Activated CD8-positive, alpha-beta T cell treated with anti-CD3 and anti-CD28 coated beads, Interleukin-2, amount 10 ng/mL, durations not matched to agents 7 days and 5 days (primary cell): ENCODE measurements at places on chromosomes 5 and 9. TPM values are rescaled to one million over a fixed set of nuclear protein-coding genes. Genes with fewer than 3 reads are reported as not detected.
A peak's percentile ranks its signal among the peaks of the same experiment; 100 is the strongest.

DNA sequence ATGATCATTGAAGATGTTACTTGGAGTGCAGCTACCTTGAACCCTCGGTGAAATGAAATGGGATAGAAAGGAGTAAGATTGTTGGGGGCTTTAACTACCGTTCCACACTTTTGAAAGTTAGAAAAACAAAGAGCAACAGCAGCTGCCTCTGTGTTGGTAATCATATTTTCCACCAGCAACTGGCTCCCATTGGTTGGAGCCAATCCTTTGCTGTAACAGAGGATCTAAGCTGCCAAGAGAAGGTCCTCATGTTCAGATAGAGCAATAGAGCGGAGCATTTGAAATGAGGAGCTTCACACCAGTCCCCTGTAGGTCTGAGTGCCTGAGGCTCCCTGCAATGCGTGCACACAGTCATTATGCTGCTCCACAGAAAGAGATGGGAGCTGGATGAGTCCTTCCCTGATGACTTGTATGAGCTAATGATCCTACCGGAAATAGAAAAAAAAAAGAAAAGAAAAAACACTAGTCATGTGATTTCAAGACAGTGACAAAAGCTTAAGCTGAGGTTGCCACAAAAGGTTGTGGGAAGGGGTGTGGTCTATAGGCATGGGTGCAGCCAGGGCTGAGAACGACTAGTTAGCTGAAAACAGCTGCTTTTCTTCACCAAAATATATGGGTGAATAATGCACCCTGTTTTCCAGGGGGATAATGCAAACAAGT is 300.7 kb downstream of the MLLT3 start:
- no peaks in the 10 kb centered on the region for H3K27me3 ChIP-seq
- DNase-seq = peak; percentile 87
- peaks cover 69% of the 10 kb centered on the region for H3K36me3 ChIP-seq
- H3K4me1 ChIP-seq = peaks cover 90% of the 10 kb centered on the region

GRCh38 chr5:135359374-135360165 is 39.5 kb downstream of the MACROH2A1 start:
- DNase-seq = no peak
- peaks cover 63% of the 10 kb centered on the region for H3K36me3 ChIP-seq
- peak overlapping the region; percentile 76 for H3K27ac ChIP-seq
- no peaks in the 10 kb centered on the region for H3K27me3 ChIP-seq
- H3K4me3 ChIP-seq = no peak overlapping the region

GRCh38 chr5:108386345-108387061 is 4.6 kb upstream of the FBXL17 start:
- H3K36me3 ChIP-seq = no peaks in the 10 kb centered on the region
- H3K4me3 ChIP-seq = no peak overlapping the region
- H3K27me3 ChIP-seq = no peaks in the 10 kb centered on the region
- peaks cover 12% of the 10 kb centered on the region for H3K4me1 ChIP-seq
- DNase-seq = no peak

DNA sequence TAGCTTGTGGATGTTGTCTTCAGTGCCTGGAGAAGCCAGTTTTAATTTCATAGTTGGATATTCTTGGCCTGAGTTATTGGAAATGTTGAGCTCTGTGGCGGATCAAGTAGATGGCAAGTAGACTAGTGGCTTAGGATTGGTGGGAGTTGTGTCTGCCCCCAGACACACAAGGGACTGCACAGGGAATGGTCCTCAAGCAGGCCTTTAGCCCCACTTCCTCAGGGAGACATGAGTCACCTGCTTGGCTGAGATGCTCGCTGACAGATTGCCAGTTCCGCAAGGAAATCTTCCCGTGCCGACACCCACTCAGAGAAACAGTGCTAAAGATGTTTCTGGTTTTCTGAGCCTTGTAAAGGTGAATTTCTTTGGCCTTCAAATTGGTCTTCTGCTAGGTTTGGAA is 18.8 kb upstream of the CATSPER3 start:
- no peaks in the 10 kb centered on the region for H3K4me1 ChIP-seq
- DNase-seq = no peak
- H3K36me3 ChIP-seq = peaks cover 4% of the 10 kb centered on the region
- no peak overlapping the region for H3K4me3 ChIP-seq
- H3K27me3 ChIP-seq = no peaks in the 10 kb centered on the region
- H3K27ac ChIP-seq = no peak overlapping the region

DNA sequence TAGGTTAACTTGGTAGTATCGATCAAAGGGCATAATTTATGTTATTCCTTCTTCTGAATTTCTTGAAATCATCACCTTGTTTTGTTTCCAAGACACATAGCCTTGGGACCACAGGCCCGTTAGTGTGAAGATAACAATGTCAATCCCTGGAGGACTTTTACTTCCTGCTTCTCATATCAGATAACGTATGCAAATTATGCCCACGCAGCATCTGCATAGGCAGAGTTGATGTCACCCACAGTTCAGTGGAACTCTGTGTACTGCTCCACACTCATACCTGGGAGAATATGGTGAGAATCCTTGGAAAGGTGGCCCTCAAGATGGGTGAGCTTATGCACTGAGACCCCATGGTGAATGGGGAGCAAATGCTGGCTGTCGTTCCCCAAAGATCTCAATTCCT is 95.0 kb downstream of the CFAP90 start:
- no peak for DNase-seq
- peaks cover 20% of the 10 kb centered on the region for H3K27me3 ChIP-seq
- no peaks in the 10 kb centered on the region for H3K4me1 ChIP-seq
- H3K27ac ChIP-seq = no peak overlapping the region
- no peaks in the 10 kb centered on the region for H3K36me3 ChIP-seq

GRCh38 chr5:14668181-14668591 is 3.7 kb downstream of the OTULIN start:
- H3K4me1 ChIP-seq = peaks cover 72% of the 10 kb centered on the region
- H3K27me3 ChIP-seq = no peaks in the 10 kb centered on the region
- peaks cover 46% of the 10 kb centered on the region for H3K36me3 ChIP-seq
- peak overlapping the region; percentile 84 for H3K27ac ChIP-seq
- peak overlapping the region; percentile 86 for H3K4me3 ChIP-seq

GRCh38 chr9:117334101-117334500 is 80.8 kb downstream of the ASTN2 start:
- DNase-seq = no peak
- H3K4me1 ChIP-seq = no peaks in the 10 kb centered on the region
- no peak overlapping the region for H3K4me3 ChIP-seq
- no peaks in the 10 kb centered on the region for H3K27me3 ChIP-seq
- no peak overlapping the region for H3K27ac ChIP-seq

CCL27 gene
- not detected for total RNA-seq

CAMK4 gene
- total RNA-seq = 84.9 TPM

TMEM252 gene
- total RNA-seq = not detected

CD274 gene
- 4.9 TPM for total RNA-seq

TAF11L8 gene
- total RNA-seq = not detected

CCL21 gene
- total RNA-seq = not detected

CDKN2B-AS1 gene
- total RNA-seq = 6.4 TPM

SPATA31C2 gene
- not detected for total RNA-seq

COL15A1 gene
- total RNA-seq = 0.76 TPM
